ENCODE measurements at places on chromosomes 5 and 9. TPM values are rescaled to one million over a fixed set of nuclear protein-coding genes. Genes with fewer than 3 reads are reported as not detected.

Gene RIMOC1
- total RNA-seq, result 14.8 TPM

Gene GPBP1
- 64.1 TPM for total RNA-seq

Gene DBH
- not detected for total RNA-seq

Gene ST8SIA4
- 20.9 TPM for total RNA-seq

Gene FGF18
- total RNA-seq, result 0.05 TPM

Gene ZNF367
- total RNA-seq, result 0.30 TPM

Gene KCNMB1
- total RNA-seq, result 0.05 TPM

Data from smooth muscle cell of the umbilical artery (primary cell).